ENCODE measurements at places on chromosomes 1 and 21. TPM values are rescaled to one million over a fixed set of nuclear protein-coding genes. Genes with fewer than 3 reads are reported as not detected.

The INAVA gene
- 39.8 TPM for total RNA-seq

The ORC1 gene
- 20.5 TPM for total RNA-seq

The SLC44A3 gene
- total RNA-seq = 1.6 TPM

The AGPAT3 gene
- total RNA-seq = 26.1 TPM

The GATAD2B gene
- 9.6 TPM for total RNA-seq

The UBE2U gene
- total RNA-seq = not detected

The KDF1 gene
- total RNA-seq = 0.21 TPM

The PIK3R3 gene
- 1.3 TPM for total RNA-seq

The KRTAP7-1 gene
- total RNA-seq = not detected

The SH2D2A gene
- 3.7 TPM for total RNA-seq

The CHD1L gene
- 31.5 TPM for total RNA-seq

The SIM2 gene
- 6.7 TPM for total RNA-seq

The KCNQ4 gene
- total RNA-seq = 0.27 TPM

The AGO1 gene
- 4.1 TPM for total RNA-seq

The RHCE gene
- 0.25 TPM for total RNA-seq

The IGSF21 gene
- not detected for total RNA-seq

The RGS4 gene
- not detected for total RNA-seq

The BLZF1 gene
- 20.3 TPM for total RNA-seq

The MCOLN3 gene
- 3.9 TPM for total RNA-seq

The SLAMF6 gene
- total RNA-seq = not detected

The TPTE gene
- total RNA-seq = not detected

The PLA2G5 gene
- not detected for total RNA-seq

The FCER1G gene
- total RNA-seq = 0.28 TPM

The ZMYM4 gene
- total RNA-seq = 12.7 TPM

The NAV1 gene
- total RNA-seq = 3.8 TPM

The NBPF11 gene
- 4.5 TPM for total RNA-seq

The CZIB gene
- total RNA-seq = 34.2 TPM

The COL9A2 gene
- total RNA-seq = 0.20 TPM

The RHOU gene
- 11.4 TPM for total RNA-seq

The C1orf115 gene
- total RNA-seq = 4.6 TPM

The PIGP gene
- total RNA-seq = 16.5 TPM

The UMODL1 gene
- not detected for total RNA-seq

The KIAA1614 gene
- total RNA-seq = 0.79 TPM

The DDX59 gene
- 11.0 TPM for total RNA-seq

The WNT9A gene
- 6.9 TPM for total RNA-seq

The WDR3 gene
- total RNA-seq = 29.2 TPM

The KLHL17 gene
- total RNA-seq = 11.1 TPM

The TMOD4 gene
- not detected for total RNA-seq

The FLVCR1 gene
- total RNA-seq = 16.3 TPM

The SMIM1 gene
- total RNA-seq = 0.70 TPM

The LRRC53 gene
- not detected for total RNA-seq

The MROH7 gene
- not detected for total RNA-seq

The OVAAL gene
- 0.10 TPM for total RNA-seq

The LEFTY2 gene
- 0.18 TPM for total RNA-seq

The VAV3 gene
- total RNA-seq = 0.66 TPM

The PGBD5 gene
- total RNA-seq = 0.44 TPM

The LORICRIN gene
- not detected for total RNA-seq

The FMO5 gene
- total RNA-seq = 0.39 TPM

The C4BPA gene
- total RNA-seq = 0.99 TPM

The SPATA21 gene
- 0.06 TPM for total RNA-seq

The CENPS gene
- 30.3 TPM for total RNA-seq

The E2F2 gene
- 2.6 TPM for total RNA-seq

The TMEM269 gene
- 0.15 TPM for total RNA-seq

The KLF18 gene
- total RNA-seq = 0.03 TPM

The THEMIS2 gene
- total RNA-seq = 0.70 TPM

The SPOCD1 gene
- 3.9 TPM for total RNA-seq

The IRF6 gene
- total RNA-seq = 0.15 TPM

The TSPAN2 gene
- 1.1 TPM for total RNA-seq
